ENCODE measurements at places on chromosomes 4 and X. TPM values are rescaled to one million over a fixed set of nuclear protein-coding genes. Genes with fewer than 3 reads are reported as not detected.

Gene GLRB
- 12.1 TPM for total RNA-seq

Gene SRPX2
- total RNA-seq = 8.9 TPM

Gene ETDB
- not detected for total RNA-seq

Gene DRD5
- not detected for total RNA-seq

Gene LGI2
- not detected for total RNA-seq
